ENCODE measurements at places on chromosomes 12 and 14. TPM values are rescaled to one million over a fixed set of nuclear protein-coding genes. Genes with fewer than 3 reads are reported as not detected.

Gene LRRK2
- total RNA-seq: 15.7 TPM

- no peak for DNase-seq
Observed at GRCh38 chr14:75497191-75497590, 25.1 kb upstream of the BATF start.

- no peak for DNase-seq
Observed at GRCh38 chr12:67957383-67957782, 31.9 kb upstream of the IFNG-AS1 start.

Gene GPRC5D
- not detected for total RNA-seq

Gene SSTR1
- 6.1 TPM for total RNA-seq

DNA sequence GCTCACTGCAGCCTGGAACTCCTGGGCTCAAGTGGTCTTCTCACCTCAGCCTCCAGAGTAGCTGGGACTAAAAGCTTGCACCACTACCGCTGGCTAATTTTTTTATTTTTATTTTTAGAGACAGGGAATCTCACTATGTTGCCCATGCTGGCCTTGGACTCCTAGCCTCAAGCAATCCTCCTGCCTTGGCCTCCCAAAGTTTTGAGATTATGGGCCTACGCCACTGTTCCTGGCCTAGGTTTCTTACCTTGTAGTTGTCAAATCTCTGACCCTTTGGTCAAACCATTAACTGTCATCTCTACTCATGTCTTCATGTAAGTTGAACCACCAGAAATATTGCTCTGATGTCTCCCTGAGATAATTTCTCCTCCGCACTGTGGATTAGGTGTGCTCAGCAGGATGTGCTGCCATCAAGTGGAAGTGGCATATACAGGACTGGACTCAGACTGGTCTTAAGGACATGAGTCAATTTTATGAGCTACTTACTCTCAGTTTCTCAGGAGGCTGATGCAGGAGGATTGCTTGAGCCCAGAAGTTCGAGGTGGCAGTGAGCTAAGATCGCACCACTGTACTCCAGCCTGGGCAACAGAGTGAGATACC lies 28.5 kb downstream of the ACTR6 start:
- DNase-seq: no peak

Gene CHGA
- total RNA-seq: 236 TPM

GRCh38 chr12:92224685-92225331 lies 79.2 kb upstream of the BTG1 start:
- no peak for DNase-seq

DNA sequence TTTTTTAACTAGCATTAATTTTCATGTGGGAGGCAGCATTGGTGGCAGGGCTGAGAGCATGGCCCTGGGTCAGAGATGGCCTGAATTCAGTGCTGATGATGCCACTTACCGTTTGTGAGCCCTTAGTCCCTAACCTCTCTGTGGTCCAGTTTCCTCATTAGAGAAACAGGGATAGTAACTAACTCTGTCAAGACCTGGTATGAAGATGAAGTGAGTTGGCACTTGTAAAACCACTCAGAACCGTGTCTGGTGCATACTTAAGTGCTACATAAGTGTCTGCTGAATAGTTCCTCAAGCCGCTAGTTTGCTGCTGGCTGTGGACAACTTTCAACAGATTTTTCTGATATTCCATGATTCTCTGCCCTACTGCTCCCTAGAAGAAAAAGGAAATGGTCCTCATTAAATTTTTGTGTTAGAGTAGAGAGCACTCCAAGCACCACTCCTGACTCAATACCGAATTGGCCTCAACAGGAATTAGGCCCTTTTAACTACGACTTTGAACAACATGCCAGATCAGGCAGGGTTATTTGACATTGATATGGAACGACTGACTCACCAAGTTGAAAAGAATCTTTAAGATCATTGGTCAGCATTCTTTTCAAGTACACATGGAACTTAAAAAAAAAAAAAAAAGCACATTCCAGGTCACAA lies 250.2 kb downstream of the ANO2 start:
- DNase-seq: no peak

DNA sequence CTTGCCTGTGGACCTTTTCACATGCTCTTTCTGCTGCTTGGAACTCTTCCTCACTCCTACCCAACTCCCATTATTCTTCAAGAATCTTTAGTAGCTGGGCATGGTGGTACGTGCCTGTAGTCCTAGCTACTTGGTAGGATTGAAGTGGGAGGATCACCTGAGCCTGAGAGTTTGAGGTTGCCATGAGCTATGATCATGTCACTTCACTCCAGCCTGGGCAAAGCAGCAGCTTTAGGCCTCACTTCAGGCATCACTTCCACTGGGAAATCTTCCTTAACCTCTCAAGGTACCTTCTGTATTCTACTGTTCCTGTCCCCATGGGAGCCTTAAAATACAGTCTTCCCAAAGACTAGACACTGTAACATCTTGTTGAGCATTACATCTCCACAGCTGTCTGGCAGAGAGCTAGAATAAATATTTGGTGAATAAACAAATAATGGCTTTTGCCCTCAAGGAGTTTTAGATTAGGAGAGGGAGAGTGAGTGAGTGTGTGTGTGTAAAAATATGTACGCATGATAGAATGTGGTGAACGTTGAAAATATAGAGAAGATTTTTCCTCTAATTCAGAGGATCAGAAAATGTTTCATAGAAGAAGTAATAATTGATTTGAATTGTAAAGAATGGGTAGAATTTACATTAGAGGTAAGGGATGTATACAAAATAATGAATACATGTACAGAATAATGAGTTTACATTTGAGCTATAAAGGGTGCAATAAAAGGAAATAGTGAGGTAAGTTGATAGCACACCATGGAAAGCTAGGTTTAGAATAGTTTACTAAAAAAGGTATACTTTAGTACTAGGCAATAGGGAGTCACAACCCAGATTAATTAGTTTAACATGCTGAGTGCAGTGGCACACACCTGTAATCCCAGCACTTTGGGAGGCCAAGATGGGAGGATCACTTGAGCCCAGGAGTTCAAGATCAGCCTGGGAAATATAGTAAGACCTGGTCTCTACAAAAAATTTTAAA lies 29.2 kb upstream of the BMAL2 start:
- no peak for DNase-seq

DNA sequence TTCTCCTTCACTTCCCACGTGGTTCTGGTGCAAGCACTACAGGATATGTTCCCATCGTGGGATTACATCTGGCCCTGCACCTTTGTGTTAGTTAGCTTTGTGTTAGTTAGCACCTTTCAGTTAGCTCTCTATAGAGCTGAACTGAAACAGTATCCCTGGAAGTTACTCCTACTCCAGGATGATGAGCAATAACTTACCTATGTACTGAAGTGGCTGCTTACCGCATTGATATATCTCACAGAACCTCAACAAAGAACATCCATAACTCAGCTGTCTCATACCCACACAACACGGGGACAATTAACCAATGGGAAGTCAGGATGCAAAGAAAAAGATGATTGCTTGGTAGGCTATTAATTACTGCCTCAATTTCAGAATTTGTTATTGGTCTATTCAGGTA lies 146.6 kb downstream of the ASCL4 start:
- no peak for DNase-seq

GRCh38 chr12:59629890-59630289 lies 34.1 kb downstream of the SLC16A7 start:
- DNase-seq: no peak

Gene GLI1
- 1.9 TPM for total RNA-seq

Gene TAS2R8
- total RNA-seq: not detected

DNA sequence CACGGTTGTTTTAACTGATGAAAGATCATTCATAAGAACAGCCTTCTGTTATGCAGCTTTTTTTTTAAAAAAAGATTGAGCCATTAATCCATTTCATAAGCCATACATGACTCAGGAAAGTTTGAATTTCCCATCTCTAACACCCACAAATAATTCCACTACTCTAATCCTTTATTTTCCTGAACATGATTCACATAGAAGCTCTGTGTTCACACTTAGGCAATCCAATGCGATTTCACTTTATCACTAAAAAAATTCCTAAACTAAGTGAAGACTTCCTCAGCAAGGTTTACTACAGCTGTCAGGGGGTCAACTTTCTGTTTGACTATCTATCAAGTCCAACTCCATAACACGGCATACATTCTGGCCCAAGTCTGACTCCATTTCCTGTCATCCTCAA lies 25.9 kb downstream of the PKP2 start:
- no peak for DNase-seq

DNA sequence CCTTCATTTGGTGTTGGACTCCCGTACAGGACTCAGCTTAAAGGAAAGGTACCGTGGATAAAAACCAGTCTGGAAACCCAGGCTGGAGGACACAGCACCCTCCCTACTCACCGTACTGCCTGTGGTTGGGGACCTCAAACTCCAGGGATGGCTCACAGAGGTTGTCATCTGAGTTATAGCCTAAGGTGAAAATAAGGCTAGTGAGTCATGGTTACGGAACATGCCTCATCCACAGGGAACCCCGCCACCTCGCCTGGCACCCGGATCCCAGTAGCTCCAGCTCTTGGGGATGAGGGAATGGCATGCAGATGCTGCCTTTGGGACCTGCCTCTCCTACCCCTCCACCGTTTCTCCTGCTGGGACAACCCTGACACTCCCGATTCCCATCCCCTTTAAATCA lies 36.8 kb upstream of the GPR68 start:
- no peak for DNase-seq

Gene KRT7
- total RNA-seq: 1.7 TPM

Gene TMPRSS12
- total RNA-seq: not detected

Gene HOXC12
- not detected for total RNA-seq

DNA sequence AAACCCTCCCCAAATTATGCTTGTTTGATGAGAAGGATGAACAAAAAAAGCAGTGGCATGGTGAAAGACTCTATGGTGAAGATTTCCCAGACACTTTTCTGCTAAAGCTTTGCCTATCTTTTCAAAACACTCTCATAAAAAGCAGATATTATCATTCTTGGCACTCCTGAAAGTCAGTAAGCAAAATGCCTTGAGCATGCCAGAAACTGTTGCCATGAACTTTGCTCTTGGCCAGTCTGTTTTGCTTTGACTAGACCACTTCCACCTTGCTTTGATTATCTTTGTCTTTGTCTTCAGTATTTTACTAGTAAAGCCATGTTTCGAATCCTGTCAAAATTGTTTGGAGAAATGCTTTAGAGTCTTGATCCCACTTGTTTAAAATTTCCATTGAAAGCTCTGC lies 110.4 kb downstream of the CNTN1 start:
- no peak for DNase-seq

Gene HCAR2
- total RNA-seq: 1.5 TPM

DNA sequence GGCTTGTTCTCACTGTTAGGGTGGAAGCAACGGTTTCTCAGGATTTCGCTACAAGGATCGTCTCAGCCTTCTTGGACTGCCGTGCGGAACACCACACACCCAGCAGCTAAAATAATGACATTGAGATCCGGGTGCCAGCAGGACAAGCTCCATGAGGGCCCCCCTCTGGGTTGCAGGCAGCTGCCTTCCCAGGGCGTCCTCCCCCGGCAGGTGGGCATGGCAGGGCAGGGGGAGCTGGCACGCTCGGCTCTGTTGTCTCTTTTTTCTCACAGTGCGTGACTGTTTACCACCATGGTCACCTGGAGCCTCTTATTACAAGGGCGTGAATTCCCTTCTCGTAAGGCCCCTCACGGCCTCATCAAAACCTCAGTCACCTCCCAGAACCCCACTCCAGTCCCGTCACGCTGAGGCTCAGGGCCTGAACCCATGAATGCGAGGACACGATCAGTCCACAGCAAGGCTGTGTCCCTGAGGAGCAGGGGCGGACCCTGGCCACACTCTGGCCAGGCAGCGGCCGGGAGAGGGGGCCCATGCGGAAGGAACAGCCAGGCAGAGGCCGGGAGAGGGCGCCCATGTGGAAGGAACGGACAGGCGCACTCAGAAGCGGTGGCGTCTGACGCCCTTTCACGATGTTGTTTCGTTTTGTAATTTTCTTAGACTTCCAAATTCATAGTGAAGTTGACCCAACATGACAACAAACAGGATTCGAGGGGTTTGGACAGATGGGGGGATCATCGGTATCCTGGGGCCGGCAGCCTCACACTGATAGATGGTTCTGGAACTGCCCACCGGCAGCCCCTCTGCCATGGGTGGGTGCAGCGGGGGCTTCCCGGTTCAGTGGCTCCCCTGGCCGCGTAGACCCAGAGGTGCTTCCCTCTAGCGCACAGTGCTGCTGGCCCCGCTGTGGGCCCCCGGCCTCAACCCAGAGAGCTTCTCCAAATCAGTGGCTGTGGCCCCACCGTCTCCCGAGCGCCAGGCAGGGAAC lies 10.0 kb downstream of the LRCOL1 start:
- peak; percentile 82 for DNase-seq

- no peak for DNase-seq
Observed at GRCh38 chr12:19752712-19753111, 313.4 kb downstream of the AEBP2 start.

Gene RASAL1
- total RNA-seq: 6.5 TPM

DNA sequence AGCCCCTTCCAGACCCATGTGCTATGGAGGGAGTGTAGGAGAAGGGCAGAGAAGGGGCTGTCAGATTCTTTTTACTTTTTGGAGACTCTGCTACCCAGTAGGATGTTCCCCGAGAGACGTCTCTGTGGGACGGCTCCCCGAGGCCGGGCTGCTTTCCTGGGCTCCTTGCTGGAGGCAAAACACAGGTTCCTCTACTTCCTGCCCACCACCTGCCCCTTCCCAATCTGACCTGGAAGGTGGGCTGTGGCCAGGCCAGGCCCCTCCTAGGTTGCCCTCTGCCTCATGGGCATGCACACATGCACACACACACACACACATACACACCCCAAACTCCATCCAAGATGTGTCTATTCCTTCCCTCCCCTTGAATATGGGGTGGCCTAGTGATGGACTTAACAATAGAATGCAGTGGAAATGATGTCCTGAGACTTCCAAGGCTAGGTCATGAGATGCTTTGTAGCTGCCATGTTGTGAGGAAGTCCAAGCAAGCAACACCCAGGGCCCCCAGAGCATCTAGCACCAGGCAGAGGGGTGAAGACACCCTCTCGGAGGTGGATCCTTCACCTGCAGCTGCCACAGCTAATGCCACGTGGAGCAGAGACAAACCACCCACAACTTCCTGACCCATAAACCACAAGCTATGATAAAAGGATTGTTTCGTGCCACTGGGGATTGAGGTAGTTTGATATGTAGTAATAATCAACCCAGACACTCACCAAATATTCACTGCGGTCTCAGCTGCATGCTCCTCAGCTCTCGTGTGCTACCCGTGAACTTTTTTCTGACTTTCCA lies 1.6 kb upstream of the ASB2 start:
- DNase-seq: no peak

Gene RHOJ
- total RNA-seq: 3.3 TPM

DNA sequence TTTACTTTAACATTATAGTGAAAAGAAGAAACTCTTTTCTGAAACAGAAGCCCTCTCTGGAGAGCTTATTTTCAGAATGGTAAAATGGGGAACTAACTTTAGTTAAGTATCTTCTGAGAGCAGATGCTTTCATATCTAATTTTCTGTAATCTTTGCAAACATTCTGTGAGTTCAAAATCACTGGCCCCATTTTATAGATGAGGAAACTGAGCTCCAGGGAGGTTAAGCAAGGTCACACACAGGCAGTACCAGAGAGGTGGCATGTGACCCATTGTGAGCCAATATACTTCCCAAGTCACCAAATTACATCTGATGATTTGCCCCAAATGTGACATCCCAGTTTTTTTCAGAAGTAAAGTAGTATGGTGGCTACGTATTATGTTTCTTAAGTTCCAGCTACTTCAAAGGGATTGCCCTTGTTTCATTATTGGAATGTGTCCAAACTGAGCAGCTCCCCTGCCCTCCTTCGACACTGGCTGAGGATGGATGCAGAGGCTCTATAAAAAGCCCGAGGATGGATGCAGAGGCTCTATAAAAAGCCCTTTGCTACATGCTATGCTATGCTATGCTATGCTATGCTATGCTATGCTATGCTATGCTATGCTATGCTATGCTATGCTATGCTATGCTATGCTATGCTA lies 36.2 kb upstream of the NUDT4 start:
- DNase-seq: no peak

GRCh38 chr14:104317975-104318557 lies 179.7 kb downstream of the KIF26A start:
- DNase-seq: no peak

- no peak for DNase-seq
Observed at GRCh38 chr12:24544368-24544767, 404.5 kb downstream of the BCAT1 start.
